ENCODE measurements at places on chromosomes 2 and 18. TPM values are rescaled to one million over a fixed set of nuclear protein-coding genes. Genes with fewer than 3 reads are reported as not detected.

The CCDC141 gene
- 14.9 TPM for total RNA-seq

The SLC14A1 gene
- 8.6 TPM for total RNA-seq

The CPLX4 gene
- total RNA-seq, result not detected

The MAP2 gene
- total RNA-seq, result 6.5 TPM

The NFE2L2 gene
- 69.2 TPM for total RNA-seq

The ATG9A gene
- total RNA-seq, result 111 TPM

The GDF7 gene
- total RNA-seq, result 0.04 TPM

The CIB4 gene
- total RNA-seq, result not detected

The MC5R gene
- not detected for total RNA-seq

The ATP6V1B1 gene
- total RNA-seq, result 0.53 TPM

The GULP1 gene
- 11.3 TPM for total RNA-seq

The NOSTRIN gene
- total RNA-seq, result 3.7 TPM

The SLC35G4 gene
- total RNA-seq, result not detected

The FBLN7 gene
- total RNA-seq, result 0.94 TPM

The LDLRAD4 gene
- 3.8 TPM for total RNA-seq

The FAM237A gene
- total RNA-seq, result not detected

The CFAP65 gene
- not detected for total RNA-seq

The MOCOS gene
- total RNA-seq, result 4.8 TPM

The HOXD13 gene
- total RNA-seq, result not detected

The TRIB2 gene
- total RNA-seq, result 9.0 TPM

The DNAJC5G gene
- total RNA-seq, result not detected

The RUFY4 gene
- not detected for total RNA-seq

The LTBP1 gene
- 17.4 TPM for total RNA-seq

The PAX8 gene
- 0.36 TPM for total RNA-seq

The PMAIP1 gene
- total RNA-seq, result 0.89 TPM

The TSPYL6 gene
- not detected for total RNA-seq

The ANKRD30B gene
- total RNA-seq, result not detected

The COPS8 gene
- 77.1 TPM for total RNA-seq

The ERMN gene
- total RNA-seq, result not detected
